Stimulated activated CD4-positive, alpha-beta T cell treated with anti-CD3 and anti-CD28 coated beads, Interleukin-15, amount 100 ng/mL, for 48 hours (primary cell): ENCODE measurements at places on chromosomes 5 and 9.

DNA sequence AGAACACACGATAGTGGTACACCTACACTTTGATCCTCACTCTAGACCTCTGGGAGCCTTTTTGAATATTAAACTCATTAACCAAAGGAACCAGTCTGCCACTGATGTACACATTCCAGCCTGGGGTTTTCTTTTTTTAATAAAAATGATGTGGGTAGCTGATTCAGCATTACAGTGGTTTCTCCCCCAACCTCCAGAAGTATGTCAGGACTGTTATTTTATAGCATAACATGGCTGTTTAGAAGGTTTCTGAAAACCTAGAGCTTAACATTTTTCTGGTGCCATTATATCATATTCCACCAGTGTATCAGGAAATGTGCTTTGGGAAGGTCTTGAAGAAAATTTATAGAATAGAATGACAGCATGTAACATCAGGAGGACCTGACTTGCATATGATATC lies 540.9 kb upstream of the WWC1 start:
- DNase-seq, result no peak

- DNase-seq, result no peak
Observed at GRCh38 chr5:157978061-157978460, 119.1 kb upstream of the CLINT1 start.

DNA sequence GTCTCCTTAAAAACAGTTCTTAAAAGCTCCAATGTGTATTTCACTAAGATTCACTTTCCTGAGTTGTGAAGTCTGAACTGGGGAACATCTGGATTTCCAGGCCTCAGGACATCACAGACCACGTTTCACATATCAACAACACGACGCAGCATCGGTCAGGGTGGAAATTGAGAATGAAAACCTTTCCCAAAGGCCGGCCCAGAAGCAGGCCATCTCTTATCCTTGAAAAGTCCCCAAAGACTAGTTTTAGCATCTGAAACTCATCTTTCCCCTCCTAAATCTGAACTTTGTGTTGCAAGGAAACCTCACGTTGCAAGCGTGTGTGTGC lies 96.4 kb upstream of the COL5A1 start:
- DNase-seq, result no peak

DNA sequence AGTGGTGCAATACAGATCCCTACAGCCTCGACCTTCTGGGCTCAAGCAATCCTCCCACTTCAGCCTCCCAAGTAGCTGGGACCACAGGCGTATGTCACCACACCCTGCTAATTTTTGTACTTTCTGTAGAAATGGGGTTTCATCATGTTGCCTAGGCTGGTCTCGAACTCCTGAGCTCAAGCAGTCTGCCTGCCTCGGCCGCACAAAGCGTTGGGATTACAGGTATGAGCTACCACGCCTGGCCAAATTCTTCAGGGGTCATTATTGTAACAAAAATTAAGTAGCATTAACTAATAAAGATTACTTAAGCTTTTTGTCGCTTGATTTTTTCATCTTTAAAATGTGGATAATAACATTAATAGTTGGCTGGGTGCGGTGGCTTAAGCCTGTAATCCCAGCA lies 195.3 kb upstream of the IER5L start:
- no peak for DNase-seq

DNA sequence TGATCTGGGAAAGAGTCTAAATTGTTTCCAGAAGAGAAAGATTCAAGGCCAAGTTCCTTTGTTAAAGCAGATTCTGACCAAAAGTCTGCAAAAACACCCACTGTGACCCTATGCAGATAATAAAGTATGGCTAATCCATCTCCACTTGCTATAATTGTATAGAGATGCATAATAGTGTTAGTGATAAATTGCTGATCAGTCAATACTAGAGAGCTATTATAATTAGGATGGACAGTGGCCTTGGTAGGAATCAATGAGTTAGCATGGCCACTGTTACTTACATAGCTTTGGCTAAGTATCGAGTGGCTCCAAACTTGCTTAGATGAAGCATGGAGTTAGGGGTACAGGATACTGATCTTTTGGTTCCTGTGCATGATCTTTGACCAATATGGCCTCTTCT lies 683.4 kb upstream of the MEF2C start:
- no peak for DNase-seq

DNA sequence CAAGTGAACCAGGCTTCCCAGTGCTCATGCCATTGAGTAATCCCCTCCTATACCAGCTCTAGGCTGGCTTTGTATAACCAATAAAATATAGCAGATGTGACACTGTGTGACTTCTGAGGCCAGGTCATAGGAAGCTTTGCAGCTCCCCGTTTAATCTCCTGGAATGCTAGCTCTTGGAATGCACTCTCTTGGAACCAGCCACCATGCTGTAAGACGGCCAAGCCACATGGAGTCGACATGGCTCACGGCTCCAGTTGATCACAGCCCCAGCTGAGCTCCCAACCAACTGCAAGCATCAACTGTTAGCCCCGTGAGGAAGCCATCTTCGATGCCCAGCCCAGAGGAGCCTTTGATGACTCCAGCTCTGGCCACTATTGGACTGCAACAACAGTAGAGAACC lies 74.5 kb downstream of the SH3TC2 start:
- DNase-seq, result no peak

DNA sequence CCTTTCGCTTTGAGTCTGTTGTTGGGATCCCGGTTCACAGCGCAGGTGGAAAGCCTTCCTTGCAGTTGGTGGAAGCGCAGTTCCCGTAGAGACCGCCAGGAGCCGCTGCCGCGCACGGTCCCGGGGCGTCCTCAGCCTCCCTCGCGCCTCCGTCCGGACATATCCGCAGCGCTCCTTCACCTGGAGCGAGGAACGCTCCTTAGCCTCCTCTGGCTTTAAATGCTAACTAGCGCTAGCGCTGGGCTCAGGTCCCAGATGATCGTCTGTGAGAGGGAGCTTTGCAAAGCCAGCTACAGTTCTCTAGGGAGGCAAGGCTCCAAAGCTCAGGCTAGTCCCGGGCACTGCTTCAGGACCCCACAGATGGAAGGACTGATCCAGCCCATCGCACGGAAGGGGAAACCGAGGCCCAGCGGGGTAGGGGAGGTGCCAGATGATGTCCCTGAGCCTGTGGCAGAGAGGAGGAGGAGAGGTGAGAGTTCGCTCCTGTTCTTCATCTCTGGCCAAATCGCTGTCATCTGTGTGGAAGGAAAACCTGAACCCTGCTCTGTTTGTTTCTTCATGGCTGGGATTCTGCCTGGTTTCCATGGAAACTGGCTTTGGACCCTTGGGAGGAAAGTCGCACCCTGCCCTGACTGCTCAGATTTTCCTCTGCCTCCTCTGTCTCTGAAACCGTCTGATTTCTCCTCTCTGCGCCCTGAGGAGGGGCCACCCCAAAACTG lies 31.4 kb downstream of the COL15A1 start:
- DNase-seq, result peak; percentile 58

GRCh38 chr5:95043234-95043633 lies 241.7 kb downstream of the MCTP1 start:
- DNase-seq, result no peak

DNA sequence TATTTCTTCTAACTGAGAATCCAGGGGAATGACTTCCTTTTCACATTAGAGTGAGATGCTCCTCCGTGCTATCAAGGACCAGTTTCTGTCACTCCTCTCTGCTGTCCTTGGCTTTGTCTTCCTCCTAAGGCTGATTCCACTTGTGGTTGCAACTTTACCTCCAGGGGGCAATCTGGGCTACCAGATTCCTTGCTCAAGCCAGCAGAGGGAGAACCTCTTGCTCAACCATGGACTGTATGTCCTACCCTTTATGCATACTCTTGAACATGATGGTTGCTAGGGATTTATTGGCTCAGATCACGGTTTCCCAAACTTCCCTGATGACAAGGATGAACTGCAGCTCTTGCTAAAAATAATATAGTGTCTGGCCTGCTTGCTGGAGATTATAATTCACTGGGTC lies 24.0 kb downstream of the NNT start:
- DNase-seq, result no peak

- DNase-seq, result no peak
Observed at GRCh38 chr5:3825531-3826451, 230.2 kb downstream of the IRX1 start.

- no peak for DNase-seq
Observed at GRCh38 chr5:59002162-59002825, 419.4 kb downstream of the RAB3C start.

DNA sequence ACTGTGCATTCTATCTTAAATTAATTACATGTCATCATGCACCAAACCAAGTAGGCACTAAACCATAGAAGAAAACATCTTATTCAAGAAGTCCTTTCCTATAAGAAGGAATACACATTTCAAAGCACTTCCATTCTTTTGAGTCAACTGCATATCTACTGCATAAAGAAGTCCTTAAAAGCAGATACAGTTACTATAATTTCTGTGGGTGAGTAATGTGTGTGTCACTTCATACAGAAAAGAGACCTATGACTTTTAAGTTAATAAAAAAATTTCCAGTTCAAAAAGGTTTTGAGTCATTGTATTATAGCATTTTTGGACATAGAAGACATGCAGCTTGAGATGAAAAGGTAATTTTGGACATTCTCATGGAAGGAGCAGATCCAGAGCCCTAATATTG lies 125.0 kb downstream of the DTWD2 start:
- DNase-seq, result no peak

DNA sequence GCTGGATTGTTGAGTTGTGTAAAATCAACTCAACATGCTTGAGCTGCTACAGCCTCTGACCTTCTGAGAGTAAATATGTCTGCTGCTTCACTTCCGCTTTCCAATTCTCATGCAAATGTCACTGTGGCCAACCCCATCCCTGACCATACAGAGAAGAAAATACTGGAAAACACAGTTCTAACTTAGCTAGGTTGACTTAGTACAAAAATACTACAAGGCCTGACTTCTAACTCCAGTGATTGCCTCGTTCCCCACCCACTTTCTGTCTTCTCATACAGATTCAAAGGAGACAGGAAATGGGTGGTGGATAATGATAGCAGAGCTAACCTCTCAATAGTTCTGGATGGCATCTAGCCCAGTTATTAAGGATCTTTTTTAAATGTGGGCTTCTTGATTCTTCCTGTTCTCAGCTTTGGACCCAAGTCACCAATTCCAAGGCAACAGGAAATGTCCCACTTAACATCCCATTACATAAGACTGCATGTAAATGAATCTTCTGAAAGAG lies 226.6 kb upstream of the SLC24A2 start:
- DNase-seq, result no peak

DNA sequence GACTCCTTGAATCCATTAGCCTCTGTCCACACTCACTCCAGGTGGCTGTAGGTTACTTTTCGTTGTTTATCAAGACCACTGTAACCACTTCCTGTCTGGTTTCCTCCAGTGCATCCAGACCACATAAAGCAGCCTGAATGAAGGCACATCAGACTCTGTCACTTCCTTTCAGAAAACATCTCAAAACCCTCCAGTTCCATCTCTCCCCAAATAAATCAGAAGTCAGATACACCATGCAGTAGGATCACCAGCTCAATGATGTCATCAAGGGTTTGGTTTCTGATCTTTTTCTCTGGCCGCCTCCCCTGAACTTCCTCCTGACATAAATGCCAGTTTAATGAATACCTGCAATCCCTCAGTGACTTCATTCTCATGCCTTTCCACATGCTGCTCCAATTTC lies 161.2 kb downstream of the ZNF462 start:
- DNase-seq, result no peak

DNA sequence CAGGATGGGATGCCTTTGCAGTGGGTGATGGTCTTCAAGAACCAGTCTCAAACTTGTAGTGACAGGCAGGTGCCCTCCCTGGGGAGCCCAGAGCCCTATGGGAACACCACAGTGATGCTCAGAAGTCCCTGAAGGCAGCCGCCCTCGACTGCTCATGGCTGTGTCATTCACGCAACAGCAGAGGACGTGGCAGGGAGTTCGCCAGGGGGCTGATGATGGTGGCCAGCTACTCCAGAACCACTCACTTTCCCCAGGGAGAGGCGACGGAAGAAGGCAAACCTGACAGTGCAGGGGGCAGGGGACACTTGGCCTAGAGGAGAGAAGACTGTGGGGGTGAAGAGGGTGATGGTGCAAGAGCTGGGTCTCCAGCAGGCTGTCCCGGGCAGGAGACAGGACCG lies 4.0 kb downstream of the IL13 start:
- DNase-seq, result no peak

GRCh38 chr9:137000177-137000930 lies 4.0 kb upstream of the CLIC3 start:
- no peak for DNase-seq

DNA sequence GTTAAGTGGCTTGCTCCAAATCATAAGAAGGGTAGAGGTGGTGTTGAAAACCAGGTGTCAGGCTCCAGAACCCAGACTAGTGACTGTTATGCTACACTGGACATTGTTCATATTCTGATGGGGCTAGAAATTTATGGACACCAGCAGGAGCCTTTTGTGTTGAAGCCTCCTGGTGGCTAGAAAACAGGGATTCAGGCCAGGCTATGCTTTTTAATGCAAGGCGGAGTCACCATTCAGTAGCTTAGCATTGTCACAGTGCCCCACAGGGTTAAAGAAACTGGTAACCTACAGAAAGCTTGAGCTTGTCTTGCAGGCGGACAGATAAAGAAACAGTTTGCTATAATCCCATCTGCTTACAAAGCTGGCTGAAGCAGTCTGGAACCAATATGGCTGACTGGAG lies 23.0 kb upstream of the GOLM1 start:
- DNase-seq, result no peak

- no peak for DNase-seq
Observed at GRCh38 chr5:98902733-98903132, 26.1 kb downstream of the CHD1 start.

DNA sequence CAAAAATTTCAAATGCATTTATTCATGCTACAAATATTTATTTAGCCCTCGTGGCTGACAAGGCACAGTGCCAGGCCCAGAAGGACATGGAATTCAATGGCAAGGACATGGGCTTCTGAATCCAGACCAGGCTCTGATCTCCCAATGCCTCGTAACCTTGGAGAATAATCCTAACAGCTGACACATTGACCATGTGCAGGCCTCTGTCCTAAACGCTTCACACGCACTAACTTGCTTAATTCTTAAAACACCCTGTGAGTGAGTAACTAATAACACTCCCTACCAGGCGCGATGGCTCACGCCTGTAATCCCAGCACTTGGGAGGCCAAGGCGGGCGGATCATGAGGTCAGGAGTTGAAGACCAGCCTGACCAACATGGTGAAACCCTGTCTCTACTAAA lies 33.2 kb downstream of the MYO10 start:
- DNase-seq, result no peak

- DNase-seq, result no peak
Observed at GRCh38 chr5:122701640-122702523, 73.0 kb upstream of the SNX2 start.

DNA sequence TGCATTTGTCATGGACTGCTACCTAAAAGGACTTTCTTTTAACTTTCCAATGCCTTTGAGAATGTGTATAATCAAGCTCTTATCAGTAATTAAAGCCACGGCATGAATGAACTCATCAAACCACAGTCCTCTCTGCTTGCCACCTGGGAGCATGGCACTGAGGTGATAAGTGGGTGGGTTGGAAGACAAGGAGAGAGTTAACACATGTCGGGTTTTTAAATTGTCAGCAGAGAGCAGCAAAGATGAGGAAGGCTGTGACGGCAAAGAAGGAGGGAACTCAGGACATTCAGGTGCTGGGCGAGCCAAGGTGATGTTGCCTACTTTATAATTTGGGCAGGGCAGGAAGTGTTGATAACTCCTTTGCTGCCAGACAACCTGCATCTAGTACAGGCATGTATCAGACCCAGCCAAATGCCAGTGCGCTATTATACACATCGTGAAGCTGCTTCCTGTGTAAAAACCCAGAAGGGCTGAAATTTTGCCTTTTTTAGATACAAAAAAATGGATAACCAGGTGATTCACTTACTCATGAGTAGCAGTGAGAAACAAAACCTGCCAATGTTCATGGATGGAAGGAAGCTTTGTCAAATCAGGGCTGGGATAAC lies 269.1 kb downstream of the KIF4B start:
- no peak for DNase-seq
